Activated B cell treated with CpG ODN at 0.5 μM for 24 hours (primary cell): ENCODE measurements at places on chromosomes 2 and 18. TPM values are rescaled to one million over a fixed set of nuclear protein-coding genes. Genes with fewer than 3 reads are reported as not detected.

GRCh38 chr18:31497836-31498573 lies at the start of gene DSG2:
Gene DSG2, plus strand, starts transcription at chr18:31498177. Its CDS starts 75 bp downstream, at chr18:31498252.
- peak within 1 kb of the TSS; percentile 72 for H3K4me3 ChIP-seq
- H3K27ac ChIP-seq: no peak within 1 kb of the TSS
- no peaks in the 10 kb centered on the region for H3K36me3 ChIP-seq

DNA sequence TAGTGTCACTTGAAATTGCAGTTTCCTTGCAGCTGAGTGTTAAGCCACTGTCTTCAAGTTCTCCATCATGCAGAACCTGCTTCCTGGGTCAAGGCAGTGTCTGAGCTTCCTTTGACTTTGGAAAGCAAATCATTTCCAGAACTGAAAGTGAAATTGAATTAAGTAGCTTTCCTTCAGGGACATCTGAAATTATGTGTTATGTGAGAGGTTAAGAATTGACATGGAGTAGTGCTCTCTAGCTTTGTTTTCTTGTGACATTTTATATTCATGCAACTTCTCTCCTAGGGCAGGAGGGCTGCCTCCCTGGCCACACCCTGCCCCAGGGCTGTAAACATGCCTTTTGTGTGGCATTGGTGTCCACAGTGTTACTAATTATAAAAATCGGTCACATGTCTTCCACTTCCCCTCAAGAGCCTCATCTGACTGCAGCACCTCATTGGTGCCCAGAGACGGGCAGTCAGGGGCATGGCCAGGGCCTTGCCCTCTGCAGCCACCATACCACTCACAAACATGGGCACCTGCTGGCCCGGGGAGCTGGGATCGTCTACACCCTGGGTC lies 14.4 kb downstream of the RAB12 start:
- H3K27ac ChIP-seq: peak overlapping the region; percentile 80
- H3K4me1 ChIP-seq: peaks cover 61% of the 10 kb centered on the region
- no peak for DNase-seq
- peak overlapping the region; percentile 55 for H3K4me3 ChIP-seq

ANKRD29 gene
- total RNA-seq: not detected in 2 replicates

DNA sequence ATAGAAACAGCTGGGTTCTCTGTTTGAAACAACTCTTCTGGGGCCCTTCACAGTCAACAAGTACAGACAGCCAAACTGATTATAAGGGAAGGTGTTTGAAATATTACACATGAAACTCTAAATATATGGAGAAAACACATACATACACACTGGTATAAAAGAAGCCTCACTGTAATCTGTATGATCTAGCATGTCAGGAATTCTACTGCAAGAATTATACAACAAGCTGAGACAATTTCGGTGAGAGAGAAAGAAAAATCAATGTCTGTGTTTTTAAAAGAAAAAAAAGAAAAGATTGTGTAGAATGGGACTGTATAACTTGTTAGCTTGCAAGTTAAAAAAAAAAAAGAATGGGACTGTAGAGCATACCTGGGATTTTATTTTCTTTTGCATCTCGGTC lies 26.3 kb downstream of the IRS1 start:
- no peaks in the 10 kb centered on the region for H3K36me3 ChIP-seq
- H3K4me1 ChIP-seq: peaks cover 49% of the 10 kb centered on the region
- no peak for DNase-seq
- no peaks in the 10 kb centered on the region for H3K27me3 ChIP-seq
- peak overlapping the region; percentile 35 for H3K27ac ChIP-seq
- H3K4me3 ChIP-seq: no peak overlapping the region

GRCh38 chr2:168920504-168921157 lies 19.5 kb downstream of the G6PC2 start:
- H3K27ac ChIP-seq: no peak overlapping the region
- no peak overlapping the region for H3K4me3 ChIP-seq
- H3K4me1 ChIP-seq: no peaks in the 10 kb centered on the region
- peaks cover 10% of the 10 kb centered on the region for H3K27me3 ChIP-seq

DNA sequence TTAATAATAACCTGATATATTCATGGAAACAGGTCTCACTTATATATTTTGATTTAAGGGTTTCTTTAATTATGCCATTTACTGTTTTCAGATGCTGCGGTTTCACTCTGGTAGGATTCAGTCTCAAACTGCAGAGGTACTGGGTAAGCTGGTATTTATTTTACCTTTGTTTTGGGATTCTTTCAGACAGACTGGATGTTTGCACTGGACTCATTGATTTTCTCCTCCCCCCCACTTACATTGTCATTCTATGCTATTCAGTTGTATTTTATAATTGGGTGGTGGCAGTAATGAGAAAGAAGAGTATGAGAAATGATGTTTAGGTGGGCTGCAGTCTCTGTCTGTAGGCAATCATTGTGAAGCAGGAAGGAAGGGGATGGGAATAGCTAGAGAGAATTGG lies 155.6 kb downstream of the AQP4 start:
- H3K4me3 ChIP-seq: no peak overlapping the region
- no peaks in the 10 kb centered on the region for H3K4me1 ChIP-seq
- DNase-seq: no peak
- H3K27ac ChIP-seq: no peak overlapping the region
- peaks cover 2% of the 10 kb centered on the region for H3K27me3 ChIP-seq

GRCh38 chr2:23293063-23293462 lies 91.9 kb upstream of the KLHL29 start:
- no peaks in the 10 kb centered on the region for H3K36me3 ChIP-seq
- no peaks in the 10 kb centered on the region for H3K4me1 ChIP-seq
- H3K27ac ChIP-seq: no peak overlapping the region
- no peak for DNase-seq

GRCh38 chr2:237732070-237732469 lies 66.5 kb upstream of the RBM44 start:
- H3K4me3 ChIP-seq: no peak overlapping the region
- H3K27ac ChIP-seq: no peak overlapping the region
- no peak for DNase-seq
- H3K4me1 ChIP-seq: peaks cover 44% of the 10 kb centered on the region
- no peaks in the 10 kb centered on the region for H3K27me3 ChIP-seq

GRCh38 chr18:63788447-63789096 lies 13.4 kb downstream of the SERPINB7 start:
- no peak overlapping the region for H3K4me3 ChIP-seq
- no peaks in the 10 kb centered on the region for H3K4me1 ChIP-seq
- no peak overlapping the region for H3K27ac ChIP-seq
- DNase-seq: no peak
- no peaks in the 10 kb centered on the region for H3K36me3 ChIP-seq

FMNL2 gene
- total RNA-seq: 2.8 and 4.0 TPM in 2 replicates

GRCh38 chr2:133393895-133394294 lies 174.4 kb downstream of the NCKAP5 start:
- no peak overlapping the region for H3K27ac ChIP-seq
- H3K4me1 ChIP-seq: no peaks in the 10 kb centered on the region
- no peak overlapping the region for H3K4me3 ChIP-seq
- H3K36me3 ChIP-seq: no peaks in the 10 kb centered on the region

MC2R gene
- total RNA-seq: not detected in 2 replicates

DNA sequence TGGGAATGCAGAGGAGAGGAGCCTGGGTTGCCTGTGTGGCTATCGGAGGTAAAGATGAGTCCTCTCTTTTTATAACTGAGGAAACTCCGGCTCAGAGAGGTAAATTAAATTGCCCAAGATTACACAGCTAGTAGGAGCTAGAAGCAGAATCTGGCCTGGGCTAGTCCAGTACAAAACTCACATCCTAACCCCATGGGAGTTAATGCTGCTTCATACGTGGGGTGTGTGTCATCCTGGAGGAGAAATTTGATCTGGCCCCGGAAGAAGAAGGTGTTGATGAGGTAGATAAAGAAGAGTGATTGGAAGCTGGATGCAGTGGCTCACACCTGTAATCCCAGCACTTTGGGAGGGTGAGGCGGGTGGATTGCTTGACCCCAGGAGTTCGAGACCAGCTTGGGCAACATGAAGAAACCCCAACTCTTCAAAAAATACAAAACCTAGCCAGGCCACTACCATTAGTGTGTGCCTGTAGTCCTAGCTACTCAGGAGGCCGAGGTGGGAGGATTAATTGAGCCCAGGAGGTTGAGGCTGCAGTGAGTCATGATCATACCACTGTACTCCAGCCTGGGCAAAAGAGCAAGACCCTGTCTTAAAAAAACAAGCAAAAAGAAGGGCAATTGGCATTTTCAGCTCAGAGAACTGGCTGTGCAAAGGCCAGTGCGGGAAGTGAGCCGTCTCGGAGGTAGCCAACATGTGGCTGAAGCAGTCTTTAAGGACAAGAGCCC lies 33.7 kb downstream of the CTIF start:
- no peak for DNase-seq
- no peaks in the 10 kb centered on the region for H3K4me1 ChIP-seq

NFATC1 gene
- 49.0 and 52.6 TPM in 2 replicates for total RNA-seq

DNA sequence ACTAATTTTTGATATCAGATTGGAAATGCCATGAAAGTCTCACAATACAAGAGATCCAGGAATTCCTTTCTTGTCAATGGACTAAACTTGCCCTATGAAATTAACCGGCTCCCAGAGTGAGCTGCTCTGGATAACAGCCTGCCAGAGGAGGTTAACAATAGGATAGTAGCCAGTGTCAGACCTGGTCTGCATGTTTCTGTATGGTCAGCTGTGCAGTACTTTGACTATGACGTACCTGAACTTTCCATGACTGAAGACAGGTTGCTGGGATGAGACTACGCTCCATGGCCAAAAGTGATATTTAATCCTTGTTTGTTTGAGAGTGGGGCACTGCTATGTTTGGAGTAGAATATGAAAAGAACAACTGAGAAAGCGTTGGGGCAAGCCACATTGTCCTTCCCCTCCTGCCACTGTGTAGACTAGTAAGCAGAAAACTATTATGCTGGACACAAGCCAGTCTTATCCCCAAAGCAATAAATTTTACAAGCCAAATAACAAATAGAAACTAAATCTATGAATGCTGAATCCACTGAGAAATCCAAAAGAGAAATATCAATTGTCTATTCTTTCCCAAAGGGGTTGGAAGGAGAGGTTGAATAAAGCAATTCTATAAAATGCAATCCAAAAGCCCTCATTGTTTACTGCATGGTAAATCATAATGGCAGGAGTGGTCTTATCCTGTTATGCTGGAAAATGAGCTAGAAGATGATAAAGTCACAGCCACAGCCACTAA lies 115.5 kb upstream of the CYP26B1 start:
- H3K36me3 ChIP-seq: no peaks in the 10 kb centered on the region
- H3K4me1 ChIP-seq: no peaks in the 10 kb centered on the region
- no peak overlapping the region for H3K27ac ChIP-seq
- H3K4me3 ChIP-seq: no peak overlapping the region
- no peaks in the 10 kb centered on the region for H3K27me3 ChIP-seq

SERPINB4 gene
- total RNA-seq: not detected in 2 replicates

- peaks cover 6% of the 10 kb centered on the region for H3K4me1 ChIP-seq
- H3K27ac ChIP-seq: no peak overlapping the region
- H3K4me3 ChIP-seq: no peak overlapping the region
- H3K27me3 ChIP-seq: no peaks in the 10 kb centered on the region
- peaks cover 11% of the 10 kb centered on the region for H3K36me3 ChIP-seq
- no peak for DNase-seq
Measured at GRCh38 chr2:75344146-75344545, 144.8 kb upstream of the TACR1 start.

DPY30 gene
- total RNA-seq: 36.2 and 37.6 TPM in 2 replicates

DNA sequence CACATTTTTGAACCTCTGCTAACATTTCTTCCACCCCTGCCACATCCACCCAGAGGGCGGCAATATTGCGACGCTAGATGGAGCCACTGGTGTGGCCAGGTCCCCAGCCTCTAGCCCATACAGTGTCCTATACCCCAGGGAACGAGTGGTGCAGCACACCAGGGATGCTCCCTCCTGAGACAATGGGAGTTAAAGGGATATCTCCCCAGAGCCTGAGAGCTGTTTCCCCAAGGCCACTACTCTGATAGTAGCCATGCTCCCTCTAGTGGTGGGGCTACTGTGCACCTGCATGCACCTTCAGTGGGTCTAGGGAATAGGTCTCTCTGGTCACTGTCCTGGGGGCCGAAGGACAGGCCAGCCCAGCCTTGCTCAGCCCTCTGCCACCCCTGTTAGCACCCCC lies 336.4 kb upstream of the FSHR start:
- H3K4me1 ChIP-seq: peaks cover 3% of the 10 kb centered on the region
- H3K4me3 ChIP-seq: no peak overlapping the region
- no peak for DNase-seq

RTP5 gene
- 0.12 TPM in 1 of 2 replicates, not detected in the other for total RNA-seq

TMEM198 gene
- 0.86 and 1.2 TPM in 2 replicates for total RNA-seq

DNA sequence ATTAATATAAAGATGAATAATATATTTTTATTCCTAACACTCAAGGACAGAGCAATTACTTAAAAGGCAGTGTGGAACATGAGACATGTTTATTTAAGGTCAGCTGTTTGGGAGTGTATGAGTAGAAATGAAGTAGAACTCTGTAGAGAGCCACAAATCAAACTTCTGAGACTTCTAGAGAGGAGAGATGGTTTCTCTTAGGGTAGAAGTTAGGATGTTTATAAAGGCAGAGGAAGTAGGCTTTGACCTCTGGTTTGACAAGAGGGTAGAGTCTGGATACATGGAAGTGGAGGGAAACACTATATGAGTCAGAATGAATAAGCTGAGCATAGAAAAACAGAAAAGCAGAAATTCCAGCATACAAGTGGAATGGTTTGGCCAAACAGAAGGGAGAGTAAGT lies 262.1 kb upstream of the KLHL14 start:
- no peak overlapping the region for H3K4me3 ChIP-seq
- no peak overlapping the region for H3K27ac ChIP-seq
- no peaks in the 10 kb centered on the region for H3K4me1 ChIP-seq
- DNase-seq: no peak
- H3K27me3 ChIP-seq: no peaks in the 10 kb centered on the region

MXD1 gene
- 10.9 and 11.8 TPM in 2 replicates for total RNA-seq

DNA sequence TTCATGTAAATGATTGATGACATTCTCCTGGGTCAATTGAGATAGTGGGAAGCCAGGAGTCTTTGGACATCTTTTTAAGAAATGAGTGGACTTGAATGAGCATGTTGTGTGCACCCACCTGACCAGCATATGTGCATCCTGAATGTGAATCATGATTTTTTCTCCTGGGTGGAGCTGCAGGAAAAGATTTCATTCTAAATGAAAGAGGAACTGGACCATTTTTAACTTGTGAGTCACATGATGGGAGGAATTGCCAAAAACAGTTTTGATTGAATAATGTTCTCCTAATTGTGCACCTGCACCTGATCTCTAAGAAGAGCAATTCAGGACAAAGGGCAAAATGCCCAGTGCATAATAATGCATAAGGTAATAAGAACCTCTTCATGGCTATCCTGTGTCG lies 32.3 kb downstream of the COPS8 start:
- peaks cover 9% of the 10 kb centered on the region for H3K4me1 ChIP-seq
- H3K27me3 ChIP-seq: no peaks in the 10 kb centered on the region
- no peak overlapping the region for H3K27ac ChIP-seq
- H3K36me3 ChIP-seq: no peaks in the 10 kb centered on the region
